Karpas-422 (cell line): ENCODE measurements at places on chromosomes 5 and 9. TPM values are rescaled to one million over a fixed set of nuclear protein-coding genes. Genes with fewer than 3 reads are reported as not detected.

The SLC45A2 gene
- total RNA-seq = not detected in 2 replicates

- no peak for DNase-seq
These were observed 138.6 kb downstream of the ENTREP1 start for GRCh38 chr9:69463497-69464068.

- DNase-seq = peak; percentile 34
These were observed 65.5 kb upstream of the HSPA9 start for GRCh38 chr5:138640646-138641254.

DNA sequence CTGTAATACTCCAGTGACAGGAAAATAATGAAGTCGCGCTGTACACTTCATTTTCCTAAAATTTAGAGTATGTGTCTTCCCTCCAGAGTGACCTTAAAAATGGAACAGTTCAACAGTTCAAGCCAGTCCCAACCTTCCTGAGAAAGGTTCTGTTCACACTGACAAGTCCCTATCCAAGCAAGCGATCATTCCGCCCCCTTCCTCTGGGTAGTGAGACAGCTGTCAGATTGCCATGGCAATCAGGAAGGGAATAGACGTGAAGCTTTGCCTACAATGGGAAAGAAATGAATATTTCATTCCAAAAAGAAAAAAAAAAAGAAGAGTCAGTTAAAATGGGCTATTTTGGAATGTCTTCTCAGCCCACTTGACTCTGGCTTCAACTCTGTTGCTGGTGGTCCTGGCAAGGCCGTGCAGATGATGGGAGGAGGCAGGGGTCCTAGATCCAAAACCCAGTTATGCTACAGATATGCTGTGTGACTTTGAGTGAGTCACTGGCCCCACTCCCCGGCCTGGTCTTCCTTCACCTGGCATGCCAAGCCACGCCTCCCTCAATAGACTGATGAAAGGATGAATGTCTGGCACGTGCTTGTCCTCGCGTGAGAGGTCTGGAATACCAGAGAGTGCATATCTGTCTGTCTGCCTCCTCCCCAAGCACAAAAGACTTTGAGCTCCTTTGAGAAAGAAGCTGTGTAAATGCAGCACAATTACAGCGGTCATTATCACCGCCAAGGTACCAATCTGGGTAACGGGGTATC, 165.8 kb upstream of the WWC1 start:
- no peak for DNase-seq
